Central memory CD4-positive, alpha-beta T cell (primary cell): ENCODE measurements at places on chromosomes 5 and 9.

- no peak for DNase-seq
Measured at GRCh38 chr9:76594764-76595424, 135.9 kb downstream of the GCNT1 start.

GRCh38 chr5:53100606-53101005, 9.0 kb downstream of the MOCS2 start:
- DNase-seq, result no peak

- no peak for DNase-seq
Measured at GRCh38 chr5:122202952-122203351, 73.6 kb downstream of the ZNF474 start.

GRCh38 chr5:22070186-22070728, 782.9 kb downstream of the CDH12 start:
- no peak for DNase-seq

- DNase-seq, result peak; percentile 71
Measured at GRCh38 chr9:128159522-128159783, 612 bp upstream of the BBLN start.

GRCh38 chr9:38018958-38019602, 49.9 kb downstream of the SHB start:
- no peak for DNase-seq

DNA sequence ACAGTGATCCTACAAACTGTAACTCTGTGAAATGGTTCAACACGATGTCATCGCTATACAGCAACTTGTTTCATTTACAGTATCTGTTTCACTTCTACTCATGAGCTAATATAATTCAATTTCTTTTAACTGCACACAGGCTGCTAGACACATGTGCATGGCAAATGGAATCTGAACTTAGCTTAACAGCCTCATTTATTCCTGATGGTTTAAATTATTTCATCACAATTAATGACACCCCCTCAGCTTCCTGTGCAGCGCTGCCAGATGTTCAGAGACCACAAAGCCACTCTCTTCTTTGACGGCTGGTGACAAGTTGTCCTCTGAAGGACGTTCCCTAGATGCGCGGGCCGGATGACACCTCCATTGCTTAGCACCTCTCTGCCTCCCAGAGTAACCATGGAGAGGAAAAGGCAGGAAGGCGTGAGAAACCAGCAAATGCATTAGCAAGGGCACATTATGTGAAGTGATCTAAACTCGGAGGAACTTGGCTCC, 191.1 kb downstream of the BNC2 start:
- DNase-seq, result no peak

- peak; percentile 68 for DNase-seq
Measured at GRCh38 chr5:119315516-119315949, 40.3 kb upstream of the TNFAIP8 start.

DNA sequence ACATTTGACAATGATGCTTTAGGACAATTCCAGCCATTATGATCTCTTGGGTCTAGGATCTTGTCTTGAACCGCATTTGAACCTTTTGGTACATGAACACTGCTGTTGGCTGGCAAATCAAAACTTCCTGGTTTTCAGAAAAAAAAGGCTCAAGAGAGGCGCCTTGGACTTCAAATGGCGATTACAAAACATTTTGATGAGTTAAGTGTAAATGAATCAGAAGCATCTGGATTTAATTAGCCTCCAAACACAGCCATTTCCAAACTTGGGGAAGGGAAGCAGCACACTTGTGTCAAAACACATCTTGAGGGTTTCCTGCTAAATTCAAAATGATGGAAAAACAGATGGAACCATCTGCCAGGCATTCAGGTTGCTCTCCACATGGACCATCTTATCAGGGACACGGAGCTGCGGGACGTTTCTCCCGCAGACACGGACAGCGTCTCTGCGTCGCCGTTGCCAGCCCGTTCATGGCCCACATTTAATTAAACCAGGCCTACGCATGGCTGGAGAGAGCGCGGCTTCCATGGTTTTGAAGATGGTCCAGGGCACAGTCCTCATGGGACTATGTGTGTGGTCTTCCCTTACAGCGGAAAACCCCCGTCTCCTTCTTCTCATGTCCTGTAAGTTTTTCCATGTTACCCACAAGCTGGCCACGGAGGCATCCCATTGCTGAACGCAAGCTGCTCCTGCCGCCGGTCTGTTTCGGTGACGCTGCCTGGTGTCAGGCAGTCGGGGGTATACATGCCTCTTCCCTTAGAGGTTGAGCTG, 55.8 kb upstream of the PTCH1 start:
- DNase-seq, result no peak

GRCh38 chr5:170760113-170760512, 23.4 kb upstream of the GABRP start:
- DNase-seq, result no peak

DNA sequence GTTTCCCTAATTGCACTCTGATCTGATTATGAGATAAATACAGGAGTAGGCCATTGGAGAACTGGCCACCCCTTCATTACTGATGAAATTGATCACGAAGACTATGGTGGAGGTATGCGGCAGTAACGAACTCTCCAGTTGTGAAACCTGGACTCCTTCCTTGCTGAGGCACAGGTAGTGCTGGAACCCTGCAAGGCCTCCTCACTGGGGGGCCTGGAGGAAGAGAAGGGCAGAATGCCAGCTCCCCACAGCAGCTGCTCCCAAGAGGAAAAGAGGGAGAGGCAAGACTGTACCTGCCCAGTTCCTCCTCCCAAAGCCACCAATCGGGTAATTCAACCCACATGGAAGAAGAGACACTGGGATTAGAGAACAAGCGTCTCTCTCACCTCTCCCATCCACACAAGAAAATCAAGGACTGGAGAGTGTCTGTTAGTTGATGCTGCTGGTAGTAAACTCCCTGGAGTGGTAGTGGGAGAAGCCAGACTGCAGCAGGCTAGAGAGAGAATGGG, 19.1 kb upstream of the TRIO start:
- no peak for DNase-seq

- DNase-seq, result no peak
Measured at GRCh38 chr5:96730586-96730985, 68.4 kb downstream of the CAST start.

DNA sequence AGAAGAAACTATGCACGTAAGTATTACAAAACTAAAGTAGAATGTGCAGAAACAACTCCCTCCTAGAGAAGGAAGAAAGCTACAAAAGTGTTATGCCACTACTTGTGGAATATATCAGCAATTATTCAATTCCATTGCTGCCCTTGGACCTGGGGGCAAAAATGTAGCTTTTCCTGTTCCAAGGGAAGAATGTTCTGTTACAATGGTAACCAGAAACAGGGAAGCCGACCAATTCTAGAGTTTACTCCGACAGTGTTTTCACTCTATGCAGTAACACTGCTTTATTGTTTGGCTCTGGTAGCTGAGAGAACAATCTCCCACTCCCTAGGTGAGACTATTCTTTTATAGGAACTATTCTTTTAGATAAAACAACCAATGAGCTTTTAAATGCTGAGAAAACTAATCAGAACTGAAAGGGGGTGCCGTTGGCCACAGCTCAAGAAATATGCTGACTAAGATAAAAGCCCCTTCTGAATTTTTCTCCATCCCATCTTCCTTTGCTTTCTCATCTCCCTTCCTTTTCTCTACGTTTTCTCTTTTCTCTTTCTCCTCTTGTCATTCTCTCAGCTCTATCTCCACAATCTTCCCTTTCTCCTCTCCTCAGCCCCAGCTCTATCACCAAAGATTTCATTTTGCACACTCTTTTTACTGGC, 54.1 kb downstream of the SLC1A3 start:
- no peak for DNase-seq

DNA sequence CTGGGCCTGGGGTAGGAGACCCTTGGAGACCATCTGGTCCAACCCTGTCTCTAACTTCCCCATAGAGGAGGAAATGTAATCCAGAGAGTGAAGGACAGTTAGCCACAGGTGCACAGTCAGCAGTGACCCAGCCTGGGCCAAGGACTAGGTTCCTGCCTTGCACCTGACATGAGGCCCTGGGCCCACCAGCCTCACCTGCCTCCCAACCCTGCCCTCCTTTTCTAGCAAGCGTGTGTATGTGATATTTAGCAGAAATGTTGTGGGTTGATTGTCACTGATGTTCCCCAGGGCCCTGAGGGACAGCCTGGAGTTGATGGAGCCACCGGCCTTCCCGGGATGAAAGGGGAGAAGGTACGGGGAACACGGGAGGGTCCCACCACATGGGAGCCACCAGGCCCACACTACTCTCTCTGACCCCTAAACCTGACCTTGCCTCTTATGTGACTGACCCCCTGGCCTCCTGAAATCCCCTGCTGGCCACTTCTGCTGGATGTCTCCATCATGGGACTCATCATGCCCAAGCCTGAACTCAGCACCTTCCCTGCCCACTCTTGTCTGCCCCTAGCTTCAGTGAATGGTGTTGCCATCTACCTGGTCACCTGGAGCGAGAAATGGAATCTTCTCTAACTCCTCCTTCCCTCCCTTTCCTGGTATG, 79.2 kb upstream of the TGFBR1 start:
- DNase-seq, result no peak

DNA sequence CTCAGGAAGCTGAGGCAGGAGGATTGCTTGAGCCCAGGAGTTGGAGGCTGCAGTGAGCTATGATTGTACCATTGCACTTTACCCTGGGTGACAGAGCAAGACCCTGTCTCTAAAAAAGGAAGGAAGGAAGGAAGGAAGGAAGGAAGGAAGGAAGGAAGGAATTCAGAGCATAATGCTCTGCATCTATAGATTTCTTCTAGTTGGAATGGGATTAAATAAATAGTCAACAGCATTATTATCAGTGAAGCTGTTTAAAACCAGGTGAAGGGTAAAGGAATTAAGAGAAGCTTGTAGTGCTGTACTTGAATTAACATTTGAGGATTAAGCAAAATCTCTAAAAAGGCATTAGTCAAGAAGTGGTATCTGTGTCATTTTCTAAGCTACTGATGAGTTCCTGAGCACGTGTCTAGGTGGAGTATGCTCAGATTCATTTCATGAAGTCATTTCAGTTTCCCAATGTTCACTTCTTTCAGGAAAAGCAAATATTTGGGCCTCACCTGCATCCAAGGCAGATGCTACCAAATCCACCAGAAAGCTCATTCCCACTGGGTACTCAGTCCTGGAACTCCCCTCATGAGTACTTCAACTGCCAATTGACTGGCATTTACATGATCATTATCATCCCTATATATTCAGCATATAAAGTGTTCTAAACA, 8.4 kb downstream of the PDE6A start:
- DNase-seq, result no peak

DNA sequence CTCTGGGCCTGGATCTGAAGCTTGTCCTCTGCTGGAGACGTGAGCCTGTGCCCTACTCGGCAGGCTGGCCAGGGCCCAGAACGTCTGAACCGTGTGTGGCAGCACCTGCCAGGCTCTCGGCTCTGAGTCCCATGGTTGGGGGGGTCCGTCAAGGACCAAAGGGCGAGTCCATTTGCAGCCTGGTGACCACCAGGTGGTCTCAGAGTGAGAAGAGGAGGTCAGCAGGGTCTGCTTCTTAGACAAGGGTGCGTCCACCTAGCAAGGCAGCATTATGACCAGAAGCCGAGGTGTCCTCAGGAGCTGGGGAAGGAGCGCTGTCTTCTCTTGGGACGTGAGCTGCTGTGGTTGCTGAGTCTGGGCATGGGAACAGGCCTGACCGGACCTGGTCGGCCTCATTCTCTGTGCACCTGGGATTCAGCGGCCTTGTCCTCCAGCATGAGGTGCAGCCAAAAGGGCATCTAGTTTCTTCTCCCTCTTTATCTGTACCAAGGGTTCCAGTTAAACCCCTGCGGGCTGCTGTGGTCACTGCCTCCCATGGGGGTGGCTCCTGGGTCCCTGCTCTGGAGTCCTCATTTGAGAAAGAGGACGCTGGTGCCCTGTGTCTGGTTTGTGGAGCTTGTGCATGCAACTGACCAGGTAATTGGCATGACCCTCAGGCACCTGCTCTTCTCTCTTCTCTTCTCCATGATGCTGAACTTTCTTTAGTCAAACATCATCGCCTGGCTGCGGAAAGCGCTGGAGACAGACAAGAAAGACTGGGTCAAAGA, 14.4 kb downstream of the EXOC3 start:
- no peak for DNase-seq

DNA sequence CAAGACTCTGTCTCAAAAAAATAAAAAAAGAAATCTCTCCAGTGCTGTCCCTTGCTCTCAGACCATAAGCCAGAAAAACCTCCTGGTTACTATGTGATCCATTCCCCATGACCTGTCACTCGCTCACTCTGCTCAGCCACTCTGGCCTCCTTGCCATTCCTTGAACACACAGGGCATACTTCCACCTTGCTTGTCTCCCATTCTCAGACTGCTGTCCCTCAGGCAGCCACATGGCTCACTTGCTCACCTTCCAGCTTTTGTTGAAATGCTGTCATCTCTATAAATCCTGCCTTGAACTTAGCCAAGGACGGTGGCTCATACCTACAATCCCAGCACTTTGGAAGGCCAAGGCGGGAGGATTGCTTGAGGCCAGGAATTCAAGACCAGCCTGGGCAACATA, 82.9 kb downstream of the UGCG start:
- DNase-seq, result no peak

- DNase-seq, result no peak
Measured at GRCh38 chr5:109373932-109374331, 35.8 kb downstream of the PJA2 start.

DNA sequence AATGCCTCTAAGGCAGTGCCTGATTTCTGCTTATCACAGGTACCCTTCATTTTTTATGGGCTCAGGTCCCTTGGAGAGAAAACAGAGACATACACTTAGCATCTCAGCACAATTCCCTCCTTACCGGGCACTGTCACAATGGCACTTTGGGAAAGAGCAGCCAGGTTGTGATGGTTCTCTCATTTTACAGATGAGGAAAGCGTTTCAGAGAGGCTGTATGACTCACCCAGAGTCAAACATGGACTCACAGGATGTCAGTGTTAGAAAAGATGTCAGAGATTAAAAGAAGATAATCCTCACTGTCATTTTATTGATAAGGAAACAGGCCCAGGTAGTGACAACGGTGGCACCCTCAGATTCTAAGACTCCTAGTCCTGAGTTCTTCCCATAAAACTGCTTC, 12.0 kb upstream of the SLC31A2 start:
- DNase-seq, result no peak

DNA sequence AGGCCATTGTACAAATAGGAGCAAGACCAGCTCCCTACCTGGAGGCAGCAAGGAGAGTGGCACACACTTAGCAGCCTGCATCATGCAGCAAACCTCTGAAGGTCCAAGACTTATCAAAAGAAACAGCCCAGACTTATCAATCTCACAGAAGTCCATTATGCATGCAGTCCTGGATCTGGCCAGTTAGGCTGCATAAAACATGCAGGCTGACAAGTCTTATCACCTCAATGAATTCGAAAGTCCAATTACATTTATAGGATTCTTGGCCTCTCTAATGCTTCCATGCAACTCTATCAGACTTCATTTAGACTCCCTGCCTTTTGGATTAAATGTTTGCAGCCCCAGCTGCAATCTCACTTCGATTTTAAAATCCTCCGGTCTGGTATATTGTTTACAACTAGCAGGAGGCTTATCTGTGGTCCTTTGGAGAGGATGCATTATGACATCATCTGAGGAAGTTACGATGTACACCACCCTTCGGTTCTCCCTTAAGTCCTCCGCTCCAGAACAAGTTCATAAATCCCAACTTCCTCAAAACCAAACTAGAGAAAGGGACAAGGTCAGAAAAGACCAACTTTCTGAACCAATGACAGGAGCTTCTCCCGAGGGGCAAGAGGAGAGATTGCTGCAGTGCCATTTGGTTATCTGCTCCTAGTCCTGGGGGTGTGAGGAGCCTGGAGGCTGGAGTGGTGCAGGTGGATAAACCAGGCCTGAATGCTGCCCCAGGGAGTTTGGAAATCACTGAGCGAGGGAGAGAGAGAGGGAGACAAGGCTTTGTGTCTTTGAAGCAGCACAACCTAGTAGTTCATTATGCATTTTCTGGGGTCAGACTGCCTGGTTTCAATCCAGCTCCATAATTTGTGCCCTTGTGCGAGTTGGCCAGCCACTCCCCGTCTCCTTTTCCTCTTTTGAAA, 313.9 kb downstream of the TLE1 start:
- no peak for DNase-seq

- DNase-seq, result no peak
Measured at GRCh38 chr5:100772006-100772405, 131.1 kb downstream of the ST8SIA4 start.
